ENCODE measurements at places on chromosomes 12 and 14. TPM values are rescaled to one million over a fixed set of nuclear protein-coding genes. Genes with fewer than 3 reads are reported as not detected.

Gene CCDC196
- total RNA-seq = 1.9 TPM

Gene DNAAF2
- total RNA-seq = 13.7 TPM

Gene MRPL51
- 247 TPM for total RNA-seq

DNA sequence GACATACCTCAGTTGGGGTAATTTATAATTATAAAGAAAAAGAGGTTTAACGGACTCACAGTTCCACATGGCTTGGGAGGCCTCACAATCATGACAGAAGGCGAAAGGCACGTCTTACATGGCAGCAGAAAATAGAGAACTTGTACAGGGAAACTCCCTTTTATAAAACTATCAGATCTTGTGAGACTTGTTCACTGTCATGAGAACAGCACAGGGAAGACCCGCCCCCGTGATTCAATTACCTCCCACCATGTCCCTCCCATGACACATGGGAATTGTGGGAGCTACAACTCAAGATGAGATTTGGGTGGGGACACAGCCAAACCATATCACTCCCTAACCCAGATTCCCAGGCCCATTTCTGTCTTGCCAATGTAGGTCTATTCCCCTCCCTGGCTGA lies 22.1 kb downstream of the MYO1H start:
- DNase-seq = no peak

Gene KRT80
- not detected for total RNA-seq

Gene EPYC
- total RNA-seq = 2.2 TPM

Gene AMDHD1
- total RNA-seq = not detected

DNA sequence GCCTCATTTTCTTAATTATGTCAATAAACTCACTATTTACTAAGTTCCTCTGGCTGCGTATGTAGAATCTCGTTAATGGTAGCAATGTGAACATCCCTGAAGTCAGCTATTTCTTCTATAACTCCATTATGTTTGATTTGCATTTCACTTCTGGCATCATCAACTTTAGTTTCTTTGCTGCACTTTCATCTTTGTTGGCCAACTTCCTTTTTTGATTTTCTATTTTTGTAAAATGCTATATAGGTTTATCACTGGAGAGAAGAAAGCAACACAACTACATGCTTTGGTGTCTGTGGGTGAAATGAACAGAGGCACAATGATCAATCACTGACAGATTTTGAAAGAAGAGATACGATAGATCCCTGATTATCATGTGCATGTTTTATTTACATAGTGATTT lies 58.5 kb upstream of the ATF7IP start:
- DNase-seq = no peak

- DNase-seq = no peak
These were observed 65.4 kb upstream of the RFLNA start for GRCh38 chr12:124229520-124229919.

- DNase-seq = no peak
These were observed 88.3 kb downstream of the RIN3 start for GRCh38 chr14:92601757-92602417.

- no peak for DNase-seq
These were observed 10.5 kb downstream of the ZBTB1 start for GRCh38 chr14:64515053-64515452.

Gene OR10P1
- not detected for total RNA-seq

Gene PTPRQ
- total RNA-seq = 85.7 TPM

GRCh38 chr12:122104844-122105243 lies 26.3 kb downstream of the MLXIP start:
- DNase-seq = no peak
